ENCODE measurements at places on chromosomes 3 and 15.
A peak's percentile ranks its signal among the peaks of the same experiment; 100 is the strongest.

DNA sequence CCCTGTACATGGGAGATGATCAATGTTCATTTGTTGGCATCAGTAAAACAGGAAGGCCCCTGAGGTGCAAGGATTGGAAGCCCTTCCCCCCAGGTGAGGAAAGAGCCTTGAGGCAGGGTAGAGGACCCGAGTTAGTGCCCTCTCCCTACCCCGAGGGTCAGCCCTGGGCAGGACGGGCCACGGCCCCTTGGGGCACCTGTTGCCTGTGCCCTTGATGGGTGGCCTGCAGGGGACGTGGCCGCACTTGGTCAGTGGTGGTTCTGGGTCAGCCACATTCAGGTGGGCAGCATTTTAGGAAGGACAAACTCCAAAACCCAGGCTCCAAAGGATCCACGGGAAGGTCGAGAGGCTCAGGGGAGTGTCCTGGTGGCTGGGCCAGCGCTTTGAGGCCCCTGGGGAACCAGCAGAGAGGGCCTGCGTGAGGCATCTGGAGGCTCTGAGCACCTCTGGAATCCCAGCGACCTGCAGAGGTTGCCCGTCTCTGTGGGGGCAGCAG lies 15.8 kb upstream of the RPUSD3 start:
- DNase-seq: no peak

GRCh38 chr3:14565868-14566588 lies 25.9 kb upstream of the GRIP2 start:
- DNase-seq: no peak

DNA sequence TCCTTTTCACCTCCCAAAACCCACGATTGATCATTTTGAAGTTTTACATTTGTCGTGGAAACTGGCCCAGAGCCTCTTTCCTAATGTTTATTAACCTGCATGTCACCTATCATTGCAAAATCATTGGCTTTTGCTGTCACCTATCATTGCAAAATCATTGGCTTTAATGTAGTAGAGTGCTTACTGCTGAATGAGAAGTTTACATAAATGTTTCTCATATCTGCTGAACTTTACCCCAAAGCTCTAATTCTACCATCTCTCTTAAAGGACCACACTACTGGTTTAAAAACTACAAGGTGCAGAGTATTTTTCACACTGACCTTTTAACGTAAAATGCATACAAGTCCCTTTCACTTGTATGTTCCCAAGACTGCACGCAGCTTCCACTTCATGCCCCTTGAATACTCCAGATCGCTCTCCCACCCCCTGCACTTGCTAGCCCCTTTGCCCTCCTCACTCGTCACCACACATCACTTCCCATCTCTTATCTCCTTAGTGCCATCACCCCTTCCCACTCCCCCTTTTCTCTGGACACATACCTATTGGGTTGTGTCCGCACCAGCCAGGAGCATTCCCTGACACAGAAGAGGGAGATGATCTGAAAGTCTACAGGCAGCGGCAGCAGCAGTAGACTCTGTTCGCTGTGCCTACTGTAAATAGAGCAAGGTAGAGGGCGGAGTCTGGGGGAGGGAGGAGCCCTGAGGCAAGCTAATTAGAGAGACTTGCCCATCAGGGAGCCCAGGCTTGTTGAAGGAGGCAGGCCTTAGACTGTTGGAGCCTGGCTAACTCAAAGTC lies 30.2 kb upstream of the ATOSA start:
- DNase-seq: no peak

DNA sequence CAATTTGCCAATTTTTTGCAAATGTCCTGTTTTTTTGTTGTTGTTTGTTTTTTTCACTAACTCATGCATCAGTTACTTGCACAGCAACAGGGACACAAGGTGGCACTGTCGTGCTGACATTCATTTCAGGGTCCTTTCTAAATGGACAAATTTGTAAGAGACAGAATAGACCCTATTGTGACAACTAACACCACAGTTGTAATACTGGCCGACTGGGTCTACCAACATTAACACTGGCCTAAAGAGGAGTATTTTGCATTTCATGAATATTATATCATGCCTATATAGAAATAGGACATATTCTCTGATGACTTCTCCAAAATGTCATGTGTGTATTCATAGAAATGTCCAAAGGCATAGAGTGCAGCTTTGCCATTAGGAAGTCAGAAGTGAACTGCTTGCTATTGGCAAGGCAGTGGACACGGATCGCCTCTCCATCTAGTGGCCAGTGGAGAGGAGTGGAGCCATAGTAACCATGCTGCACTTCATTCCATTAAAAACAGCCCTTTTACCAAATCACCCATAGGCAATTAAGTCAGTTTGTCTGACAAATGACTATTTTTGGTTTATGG lies 54.8 kb downstream of the ZBTB20 start:
- peak; percentile 28 for DNase-seq

- no peak for DNase-seq
These were observed 99.1 kb downstream of the DNASE1L3 start for GRCh38 chr3:58111513-58112184.

DNA sequence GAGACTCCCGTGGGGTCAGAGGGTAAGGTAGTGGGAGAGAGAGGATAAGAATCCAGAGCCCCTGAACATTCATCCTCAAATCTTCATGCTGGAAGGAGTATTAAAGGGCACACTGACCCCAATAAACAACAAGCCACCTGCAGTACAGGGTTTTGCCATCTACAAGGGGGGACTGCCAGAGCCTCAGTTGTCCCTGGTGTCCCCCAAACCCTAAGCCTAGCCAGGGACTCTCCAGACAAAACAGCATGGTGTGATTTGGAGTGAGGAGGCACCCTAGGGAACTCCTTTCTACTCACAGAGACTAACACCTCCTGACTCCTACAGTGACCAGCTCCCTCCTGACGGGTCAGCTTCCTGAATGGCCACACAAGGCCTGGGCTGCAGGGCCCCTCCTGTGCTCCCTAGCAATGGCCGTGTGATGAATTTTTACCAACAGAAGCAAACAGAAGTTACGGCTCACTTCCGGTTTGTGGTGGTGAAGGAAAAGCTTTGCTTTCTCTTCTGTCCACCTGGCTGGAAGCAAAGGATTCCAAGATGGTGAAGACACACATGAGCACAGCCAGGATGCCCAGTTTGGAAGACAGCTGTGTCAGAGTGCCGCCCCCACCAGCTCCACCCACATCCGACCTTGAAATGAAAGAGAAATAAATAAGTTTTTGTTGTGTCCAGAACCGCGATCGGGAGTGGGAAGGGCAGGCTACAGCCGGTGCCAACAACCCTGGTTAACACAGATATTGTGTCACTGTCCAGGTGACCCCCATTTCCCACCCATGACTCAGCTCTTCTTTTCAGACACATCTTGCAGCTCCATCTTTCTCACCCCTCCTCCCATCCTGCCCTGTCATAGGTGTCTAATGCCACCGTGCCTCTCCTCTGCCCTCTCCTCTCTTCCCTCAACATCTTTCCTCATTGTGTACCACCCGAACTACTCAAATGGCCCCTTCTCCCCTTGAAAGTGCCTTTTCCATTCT lies 69.6 kb upstream of the ATP13A3 start:
- no peak for DNase-seq

DNA sequence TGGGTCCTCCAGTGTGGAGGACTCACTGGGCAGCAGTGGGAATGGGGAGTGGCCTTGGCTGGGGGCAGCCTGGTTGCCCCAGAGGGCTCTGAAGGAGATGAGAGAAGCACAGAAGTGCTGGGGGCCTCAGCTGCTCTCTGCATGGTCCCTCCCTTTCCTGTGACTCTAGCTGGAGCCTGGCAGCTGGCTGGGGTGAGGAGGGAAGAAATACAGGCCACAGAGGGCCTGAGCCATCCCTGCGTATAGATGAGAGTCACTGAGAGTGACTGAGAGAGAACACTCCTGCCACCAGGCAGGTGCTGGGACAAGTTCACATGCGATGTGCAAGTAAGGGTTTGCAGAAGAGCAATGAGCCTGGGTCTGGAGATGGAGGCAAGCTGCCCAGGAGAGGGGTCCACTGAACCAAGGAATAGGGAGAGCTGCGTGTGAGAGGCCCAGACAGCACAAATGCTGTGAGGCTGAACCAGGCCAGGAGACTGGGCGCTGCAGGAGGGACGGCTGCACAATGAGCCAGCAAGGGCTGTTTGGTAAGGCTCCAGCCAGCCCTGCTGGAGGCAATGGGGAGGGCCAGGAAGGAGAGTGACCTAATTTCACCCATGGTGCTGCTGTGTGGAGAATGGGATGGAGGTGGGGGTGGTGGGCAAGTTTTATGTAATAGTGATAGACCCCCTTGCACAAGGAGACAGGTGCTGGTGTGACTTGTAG lies 87.2 kb downstream of the CLSTN2 start:
- no peak for DNase-seq

DNA sequence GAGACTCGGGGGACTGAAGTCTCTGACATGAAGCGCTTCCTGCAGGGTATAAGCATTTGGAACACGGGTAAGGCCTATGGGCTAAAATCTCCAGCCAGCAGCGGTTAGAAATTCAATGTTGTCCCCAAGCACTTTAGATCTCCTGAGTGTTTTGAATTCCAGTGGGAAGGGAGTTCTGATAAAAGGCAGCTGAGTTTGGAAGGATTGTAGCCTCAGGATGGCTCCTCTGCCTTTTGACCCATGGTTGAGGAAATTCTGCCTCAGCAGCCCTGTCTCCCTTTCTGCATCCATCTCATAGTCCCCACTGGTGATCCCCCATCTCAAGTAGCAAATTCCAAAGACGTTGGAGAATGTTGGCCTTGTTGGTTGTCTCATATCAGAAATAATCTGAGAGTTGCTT lies 24.2 kb upstream of the HACD2 start:
- DNase-seq: no peak

GRCh38 chr3:52454938-52455282 lies 494 bp upstream of the NISCH start:
- no peak for DNase-seq

GRCh38 chr15:25893596-25893995 lies 30.5 kb upstream of the ATP10A start:
- no peak for DNase-seq

DNA sequence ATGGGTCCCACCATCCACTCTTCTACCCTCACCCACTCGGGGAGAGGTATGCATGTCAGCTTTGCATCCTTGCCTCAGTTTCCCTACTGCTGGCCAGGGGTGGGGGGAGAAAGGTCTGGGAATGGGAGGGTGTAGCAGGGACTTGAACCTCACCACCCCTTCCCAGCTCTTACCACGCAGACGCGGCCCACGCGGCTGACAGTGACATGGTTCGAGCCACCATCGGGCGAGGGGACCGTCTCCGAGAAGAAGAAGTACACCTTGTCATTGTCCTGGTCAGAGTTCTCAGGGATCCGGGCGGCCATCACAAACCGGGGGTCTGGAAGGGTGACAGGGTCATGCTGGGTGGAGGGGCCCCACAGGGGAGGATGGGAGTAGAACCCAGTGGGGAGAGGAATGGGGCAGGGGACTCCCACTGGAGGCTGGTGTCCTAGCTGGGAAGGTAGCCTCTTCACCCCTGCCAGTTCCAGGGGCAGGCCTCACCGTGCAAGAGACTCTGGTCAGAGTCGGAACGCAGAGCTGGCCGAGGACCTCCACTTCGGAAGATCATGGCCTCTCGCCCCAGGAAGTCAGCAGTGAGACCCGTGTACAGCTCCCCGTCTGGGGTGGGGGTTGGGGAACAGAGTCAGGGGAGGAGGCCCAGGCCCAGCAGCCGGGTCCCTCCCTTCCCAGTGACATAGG lies 3.7 kb downstream of the SEMA3G start:
- DNase-seq: no peak

GRCh38 chr15:78944669-78945407 lies at the start of gene CTSH:
Gene CTSH, minus strand, starts transcription at chr15:78945046. Its CDS starts 65 bp downstream, at chr15:78944981.
- DNase-seq: no peak

DNA sequence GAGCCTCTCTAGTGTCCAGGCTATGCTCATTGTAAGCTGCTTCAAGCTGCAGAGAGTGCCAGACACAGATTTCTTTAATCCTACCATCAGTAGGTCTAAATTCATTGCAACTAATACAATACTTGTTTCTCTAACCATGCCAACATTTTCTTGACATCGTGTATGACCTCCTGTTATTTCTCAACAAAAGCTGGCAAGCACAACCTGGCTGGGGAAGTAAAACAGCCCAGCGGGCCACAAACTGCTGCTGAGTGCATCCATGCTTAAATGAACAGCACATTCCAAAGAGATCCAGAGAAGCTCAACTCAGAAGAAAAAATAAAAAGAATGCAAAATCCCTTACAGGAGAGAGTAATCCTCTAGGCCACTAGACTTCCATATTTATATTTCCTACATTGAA lies 36.5 kb downstream of the GMNC start:
- DNase-seq: no peak

GRCh38 chr3:195458316-195458717 lies 15.5 kb upstream of the ACAP2 start:
- DNase-seq: no peak

GRCh38 chr15:33467146-33467815 lies 156.5 kb downstream of the RYR3 start:
- no peak for DNase-seq

DNA sequence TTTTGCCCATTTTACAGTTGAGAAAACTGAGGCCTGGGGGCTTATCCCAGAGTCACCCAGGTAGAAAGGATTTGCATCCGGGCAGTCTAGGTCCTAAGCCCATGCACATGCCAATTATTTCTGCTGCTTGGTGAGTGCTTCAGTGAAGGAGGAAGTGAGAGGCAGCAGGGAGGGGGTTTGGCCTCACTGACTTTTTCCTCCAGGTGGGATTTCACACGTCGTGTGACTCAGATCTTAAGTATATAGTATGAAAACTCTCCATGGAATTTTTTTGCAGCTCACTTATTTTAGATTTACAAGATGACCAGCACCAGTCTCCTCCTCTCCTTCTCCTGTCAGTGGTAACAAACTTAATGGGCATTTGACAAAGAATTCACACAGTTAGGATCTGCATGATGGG lies 4.6 kb downstream of the ITGA11 start:
- DNase-seq: no peak

GRCh38 chr3:10012106-10012505 lies 14.1 kb upstream of the FANCD2 start:
- no peak for DNase-seq

- DNase-seq: no peak
These were observed 81.3 kb downstream of the VGLL4 start for GRCh38 chr3:11562277-11562881.

DNA sequence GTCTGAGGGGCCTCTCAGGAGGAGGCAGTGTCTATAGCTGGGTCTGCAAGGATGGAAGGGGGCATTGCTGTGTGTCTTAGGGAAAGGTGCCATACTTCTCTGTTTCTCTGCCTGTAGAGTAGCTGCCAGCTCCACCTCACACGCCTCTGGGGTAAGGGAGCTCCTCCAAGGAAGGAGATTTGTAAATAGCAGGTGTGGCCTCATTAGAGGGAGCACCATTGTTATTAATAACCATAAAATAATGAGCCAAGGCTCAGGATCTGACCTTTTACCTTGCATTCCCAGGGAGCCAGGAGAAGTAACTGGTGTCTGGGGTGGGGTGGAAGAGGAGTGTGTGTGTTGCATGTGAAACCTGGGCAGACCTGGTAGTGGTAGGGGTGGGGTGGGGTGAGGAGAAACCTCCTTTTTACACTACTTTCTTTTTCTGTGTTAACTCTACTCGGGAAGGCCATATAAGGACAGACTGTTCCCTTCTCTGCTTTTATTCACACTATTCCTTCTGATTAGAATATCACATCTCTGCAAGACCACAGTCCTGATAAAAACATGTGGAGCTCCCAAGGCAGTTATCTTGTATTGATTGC lies 2.2 kb upstream of the C15orf39 start:
- no peak for DNase-seq

GRCh38 chr3:18745472-18745871 lies 320.3 kb upstream of the SATB1 start:
- DNase-seq: no peak

All from cerebellar nuclear complex (tissue), 1 donor.